Breast epithelium (tissue), 4 donors: ENCODE measurements at places on chromosomes 3 and 15. TPM values are rescaled to one million over a fixed set of nuclear protein-coding genes. Genes with fewer than 3 reads are reported as not detected.

DNA sequence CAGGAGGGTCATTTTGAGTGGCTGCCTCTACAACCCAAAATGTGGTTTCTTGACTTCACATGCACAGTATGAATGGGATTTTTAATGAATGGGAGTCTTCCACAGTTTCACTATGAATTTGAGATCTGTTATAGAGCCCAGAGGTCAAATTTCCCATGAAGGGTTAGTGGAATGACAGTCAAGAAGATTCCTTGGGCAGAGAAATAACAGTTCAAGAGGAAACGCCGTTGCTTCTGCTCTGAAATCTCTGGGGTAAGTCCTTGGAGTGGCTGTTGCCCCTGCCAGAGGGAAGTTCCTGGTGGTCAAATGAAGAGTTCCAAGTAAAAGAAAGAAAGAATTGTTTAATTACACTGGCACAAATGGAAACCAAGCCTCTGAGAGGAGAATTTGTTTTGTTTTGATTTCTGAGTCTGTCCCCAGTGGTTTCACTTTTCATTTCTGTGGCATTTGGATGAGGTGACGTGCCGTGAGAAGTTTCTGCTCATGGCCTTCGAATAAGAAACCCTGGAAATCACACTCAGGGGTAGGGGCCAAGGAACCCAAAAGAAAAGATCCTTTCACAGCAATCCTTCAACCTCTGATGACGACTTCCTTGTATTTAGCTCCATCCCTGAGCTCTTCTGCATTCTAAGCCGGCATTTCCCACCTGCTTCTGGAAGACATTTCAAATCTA, 77.5 kb upstream of the IL12A start:
- peak overlapping the region; percentile 61 for H3K27ac ChIP-seq
- DNase-seq, result no peak
- no peaks in the 10 kb centered on the region for H3K36me3 ChIP-seq
- peak overlapping the region; percentile 40 for H3K4me3 ChIP-seq
- H3K27me3 ChIP-seq, result no peaks in the 10 kb centered on the region

The AP2M1 gene
- 204 TPM for total RNA-seq

The RPP25 gene
- total RNA-seq, result 17.1 TPM

- H3K27me3 ChIP-seq, result no peaks in the 10 kb centered on the region
- no peaks in the 10 kb centered on the region for H3K36me3 ChIP-seq
- H3K4me1 ChIP-seq, result no peaks in the 10 kb centered on the region
- peak overlapping the region; percentile 74 for H3K4me3 ChIP-seq
- no peak for DNase-seq
Measured at GRCh38 chr3:159766563-159767185, 222.0 kb upstream of the IL12A start.

GRCh38 chr3:82157952-82158351, 396.5 kb upstream of the GBE1 start:
- no peaks in the 10 kb centered on the region for H3K36me3 ChIP-seq
- H3K27me3 ChIP-seq, result no peaks in the 10 kb centered on the region
- H3K4me3 ChIP-seq, result no peak overlapping the region
- no peaks in the 10 kb centered on the region for H3K4me1 ChIP-seq
- no peak overlapping the region for H3K27ac ChIP-seq
- no peak for DNase-seq

DNA sequence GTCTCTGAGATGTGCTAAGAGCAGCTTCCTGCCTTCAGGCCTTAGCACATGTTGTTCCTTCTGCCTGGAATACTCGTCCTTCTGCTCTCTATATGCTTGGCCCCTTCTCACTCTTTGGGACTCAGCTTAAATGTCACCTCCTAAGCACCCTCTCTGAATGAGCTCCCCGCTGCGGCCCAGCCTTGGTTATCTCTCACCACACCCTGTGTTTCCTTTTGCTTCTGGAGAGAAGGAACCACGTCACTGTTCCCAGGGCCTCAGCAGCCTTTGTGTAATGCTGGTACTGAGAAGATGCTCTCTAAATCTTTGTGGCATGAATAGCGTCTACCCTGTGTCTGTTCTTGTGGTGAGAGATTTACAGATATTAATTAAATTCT, 2.2 kb downstream of the FAH start:
- peaks cover 9% of the 10 kb centered on the region for H3K4me1 ChIP-seq
- no peaks in the 10 kb centered on the region for H3K27me3 ChIP-seq
- no peak for DNase-seq

DNA sequence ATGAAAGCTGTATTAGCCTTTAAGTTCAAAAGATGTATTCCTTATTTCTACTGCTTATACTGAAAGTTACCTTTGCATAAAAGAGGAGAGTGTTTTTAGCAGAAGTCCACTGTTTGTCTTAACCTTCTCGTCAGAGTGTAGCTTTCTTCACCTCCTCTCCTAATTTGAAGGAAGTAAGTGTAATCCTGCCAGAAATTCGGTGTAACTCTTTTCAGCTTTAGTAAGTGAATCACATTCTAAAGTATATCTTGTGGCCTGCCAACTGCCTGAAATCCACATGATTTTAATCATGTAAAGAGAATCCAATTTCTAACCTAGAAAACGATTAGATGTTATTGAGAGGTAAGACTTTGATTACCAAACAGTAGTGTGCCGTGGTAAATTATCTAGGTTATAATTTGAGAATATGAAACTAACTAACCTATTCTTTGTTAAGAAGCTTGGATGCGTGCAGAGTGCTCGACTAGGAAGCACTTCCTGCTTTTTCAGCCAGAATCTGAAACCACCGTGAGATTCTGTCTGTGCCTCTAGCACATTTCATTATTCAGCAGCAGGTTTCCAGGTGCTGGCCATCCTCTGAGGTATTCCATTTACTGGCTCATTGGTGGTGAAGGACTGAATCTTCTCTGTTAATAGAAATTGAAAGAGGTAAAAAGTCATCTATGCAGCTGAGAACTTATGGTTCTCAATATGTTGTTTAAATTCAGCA, 7.5 kb downstream of the GYG1 start:
- no peaks in the 10 kb centered on the region for H3K27me3 ChIP-seq
- peak overlapping the region; percentile 66 for H3K27ac ChIP-seq
- DNase-seq, result no peak
- no peak overlapping the region for H3K4me3 ChIP-seq
